ENCODE measurements at places on chromosomes 6 and 20.

- DNase-seq: peak; percentile 29
Measured at GRCh38 chr6:50791900-50792508, 26.7 kb upstream of the TFAP2B start.

DNA sequence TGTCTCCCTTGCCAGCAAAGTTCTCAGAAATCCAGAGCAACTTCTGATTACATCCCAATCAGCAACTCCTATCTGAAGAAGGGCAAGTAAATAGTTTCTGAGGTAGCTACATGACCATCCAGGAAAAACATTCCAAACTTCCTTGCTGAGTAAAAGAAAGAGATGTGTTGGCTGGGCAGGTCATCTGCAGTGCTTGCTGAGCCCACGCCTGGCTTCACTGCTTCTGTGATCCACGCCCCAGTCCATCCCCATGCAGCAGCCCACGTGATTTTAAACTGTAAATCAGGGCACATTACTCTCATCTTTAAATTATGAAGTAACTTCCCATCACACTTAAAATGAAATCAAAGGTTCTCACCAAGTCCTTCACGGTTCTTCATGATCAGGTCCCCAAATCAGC, 603.6 kb downstream of the QKI start:
- DNase-seq: no peak

DNA sequence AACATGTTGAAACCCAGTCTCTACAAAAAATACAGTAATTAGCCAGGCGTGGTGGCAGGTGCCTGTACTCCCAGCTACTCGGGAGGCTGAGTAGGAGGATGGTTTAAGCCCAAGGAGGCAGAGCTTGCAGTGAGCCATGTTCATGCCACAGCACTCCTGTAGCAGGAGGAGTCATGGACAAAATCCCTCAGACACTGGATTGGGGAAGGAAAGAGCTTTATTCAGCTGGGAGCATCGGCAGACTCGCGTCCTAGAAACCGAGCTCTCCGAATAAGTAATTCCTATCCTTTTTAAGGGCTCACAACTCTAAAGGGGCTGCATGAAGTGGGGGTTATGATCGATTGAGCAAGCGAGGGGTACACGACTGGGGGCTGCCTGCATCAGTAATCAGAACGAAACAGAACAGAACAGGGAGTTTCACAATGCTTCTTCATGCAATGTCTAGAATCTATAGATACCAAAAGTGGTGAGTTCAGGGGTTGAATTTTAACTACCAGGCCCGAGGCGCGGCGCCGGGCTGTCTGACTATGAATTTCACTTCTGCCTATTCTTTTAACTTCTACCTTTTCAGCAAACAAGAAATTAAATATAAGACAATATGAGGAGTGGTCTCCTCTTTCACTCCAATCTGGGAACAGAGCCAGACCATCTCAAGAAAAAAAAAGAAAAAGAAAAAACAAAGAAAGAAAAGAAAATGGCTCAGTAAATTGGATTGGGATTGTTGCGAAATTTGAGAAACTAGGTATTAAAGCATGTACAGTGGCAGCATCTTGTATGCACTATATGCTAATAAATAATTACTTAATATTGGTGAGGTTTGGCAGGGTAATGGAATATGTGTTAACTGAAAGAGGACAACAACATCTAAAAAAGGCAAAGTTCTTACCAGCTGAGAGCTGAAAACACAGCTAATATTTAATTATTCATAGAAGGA, 23.6 kb downstream of the HMGN4 start:
- no peak for DNase-seq

DNA sequence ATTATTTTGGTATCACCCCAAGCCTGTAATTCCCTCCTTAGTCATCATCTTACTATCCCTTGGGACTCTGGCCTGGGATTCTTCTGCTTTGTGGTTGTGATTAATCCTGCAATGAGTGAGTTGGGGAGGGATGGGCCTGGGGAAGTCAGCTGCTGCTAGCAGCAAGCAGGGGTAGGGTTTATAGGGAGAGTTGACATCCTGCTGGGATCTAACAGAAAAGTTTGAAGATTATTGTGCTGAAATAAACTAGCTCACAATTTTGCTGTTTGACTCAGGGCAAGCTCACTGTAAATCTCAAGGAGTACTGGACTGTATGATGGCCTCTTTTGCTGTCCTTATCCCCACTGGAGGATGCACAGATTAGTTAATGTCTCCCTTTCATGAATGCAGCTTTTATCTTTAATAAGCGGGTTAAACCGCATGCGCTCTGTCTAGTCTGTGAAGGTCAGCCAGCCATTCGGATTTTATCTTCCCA, 83.4 kb downstream of the JARID2 start:
- no peak for DNase-seq

- DNase-seq: peak; percentile 74
Measured at GRCh38 chr6:149934249-149935156, 7.3 kb upstream of the ULBP2 start.

GRCh38 chr20:40741507-40742106, 52.6 kb upstream of the MAFB start:
- peak; percentile 22 for DNase-seq

DNA sequence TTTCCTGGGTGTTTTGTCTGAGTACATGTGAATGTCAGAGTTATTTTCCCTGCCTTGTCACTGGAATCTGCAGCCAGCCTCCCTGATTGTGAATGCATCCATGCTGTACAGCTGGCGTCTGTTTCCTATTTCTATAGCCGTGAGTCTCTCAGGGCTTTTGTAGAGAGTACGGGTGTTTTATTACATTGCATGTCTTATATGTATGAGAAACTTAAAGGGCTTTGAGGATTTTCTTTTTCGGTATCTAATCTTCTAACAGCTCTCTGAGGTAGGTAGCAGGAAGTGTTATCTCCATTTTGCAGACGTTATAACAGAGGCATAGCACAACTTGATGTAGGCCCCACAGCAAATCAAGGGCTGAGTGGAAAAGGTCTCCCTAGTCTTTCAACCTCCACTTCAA, 272.9 kb downstream of the PRL start:
- no peak for DNase-seq
